ENCODE measurements at places on chromosomes 16 and 17.

GRCh38 chr16:90015586-90016338 is 3.5 kb downstream of the DBNDD1 start:
- no peak for DNase-seq

DNA sequence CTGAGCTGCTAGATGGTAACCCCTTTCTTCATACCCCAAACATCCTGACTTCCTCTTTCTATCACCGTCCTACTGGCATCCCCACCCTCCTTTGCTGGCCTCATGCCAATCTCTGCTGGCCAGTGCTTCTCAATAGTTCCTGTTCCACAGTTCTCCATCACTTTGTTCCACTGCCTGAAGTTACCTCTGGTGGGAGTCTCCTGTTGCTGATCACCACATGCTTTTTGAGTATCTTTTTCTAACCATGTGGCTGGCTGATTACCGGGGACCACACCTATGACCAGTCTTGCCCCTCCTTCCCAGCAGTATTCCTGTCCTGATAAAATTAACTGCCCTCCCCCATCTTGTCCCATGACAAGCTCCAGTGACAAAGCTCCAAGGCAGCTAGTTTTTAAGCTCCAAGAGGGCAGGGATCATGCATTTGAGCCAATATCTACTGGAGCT is 380.4 kb upstream of the CCL2 start:
- DNase-seq: no peak

DNA sequence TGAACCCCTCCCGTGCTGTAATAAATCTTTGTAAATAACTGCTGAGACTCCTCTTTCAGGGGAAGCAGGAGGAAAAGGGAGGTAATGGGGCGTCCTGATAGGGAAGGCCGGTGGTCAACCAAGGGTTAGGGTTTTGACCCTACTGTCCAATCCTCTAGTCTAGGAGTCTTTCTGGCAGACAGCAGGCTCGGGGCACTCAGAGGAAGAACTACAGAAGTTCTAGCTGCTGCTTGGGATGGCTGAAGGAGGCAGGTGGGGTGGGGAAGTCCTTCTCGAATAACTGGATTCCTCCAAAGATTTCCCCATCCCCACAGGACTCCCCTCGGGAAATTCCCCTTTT is 387 bp upstream of the STARD3 start:
- DNase-seq: no peak

GRCh38 chr17:2990396-2990795 is 73.0 kb downstream of the OR1D5 start:
- no peak for DNase-seq

GRCh38 chr17:65485388-65486299 is 75.8 kb downstream of the AXIN2 start:
- no peak for DNase-seq

DNA sequence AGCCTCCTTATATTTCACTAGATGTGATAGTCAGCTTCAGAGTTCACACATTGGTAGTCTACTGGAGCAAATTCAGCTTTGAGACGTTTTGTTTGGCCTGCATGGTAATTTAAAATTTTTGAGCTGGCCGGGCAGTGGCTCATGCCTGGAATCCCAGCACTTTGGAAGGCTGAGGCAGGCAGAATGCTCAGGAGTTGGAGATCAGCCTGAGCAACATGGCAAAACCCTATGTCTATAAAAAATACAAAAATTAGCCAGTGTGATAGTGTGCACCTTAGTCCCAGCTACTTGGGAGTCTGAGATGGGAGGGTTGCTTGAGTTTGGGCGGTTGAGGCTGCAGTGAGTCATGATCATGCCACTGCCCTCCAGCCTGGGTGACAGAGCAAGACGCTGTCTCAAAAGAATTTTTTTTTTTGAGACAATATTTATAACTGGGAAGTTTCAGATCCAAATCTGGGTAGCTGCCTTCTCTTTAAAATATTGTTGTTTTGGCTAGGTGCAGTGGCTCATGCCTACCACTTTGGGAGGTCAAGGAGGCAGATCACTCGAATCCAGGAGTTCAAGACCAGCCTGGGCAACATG is 4.8 kb upstream of the BLMH start:
- no peak for DNase-seq

GRCh38 chr17:67769231-67769630 is 51.5 kb downstream of the NOL11 start:
- DNase-seq: no peak

Measured in stimulated activated naive CD8-positive, alpha-beta T cell treated with anti-CD3 and anti-CD28 coated beads, Interleukin-15, Interleukin-2, amounts not matched to agents 100 U/mL and 50 U/mL, for 24 hours (primary cell).